Right kidney (tissue), 9 donors: ENCODE measurements at places on chromosomes 16 and 17.
A peak's percentile ranks its signal among the peaks of the same experiment; 100 is the strongest.

- no peak for DNase-seq
Observed at GRCh38 chr17:77180503-77181357, 40.0 kb downstream of the SEC14L1 start.

- DNase-seq, result no peak
Observed at GRCh38 chr17:49316889-49317675, 45.0 kb downstream of the ZNF652 start.

DNA sequence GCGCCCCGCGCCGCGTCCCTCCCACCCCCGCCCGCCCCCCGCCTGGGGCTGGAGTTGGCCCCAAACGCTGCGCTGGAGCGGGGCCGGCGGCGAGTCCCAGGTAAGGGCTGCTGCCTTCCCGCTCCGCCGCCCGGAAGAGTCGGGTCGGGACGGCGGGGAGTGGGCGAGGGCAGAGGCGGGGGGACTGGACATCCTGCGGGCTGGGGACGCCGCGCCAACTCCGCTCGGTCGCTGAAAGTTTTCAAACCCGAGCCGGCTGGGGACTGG, 469 bp downstream of the GPRC5C start:
- no peak for DNase-seq

- DNase-seq, result peak; percentile 78
Observed at GRCh38 chr16:67993207-67994039, 5.9 kb downstream of the DPEP2 start.

DNA sequence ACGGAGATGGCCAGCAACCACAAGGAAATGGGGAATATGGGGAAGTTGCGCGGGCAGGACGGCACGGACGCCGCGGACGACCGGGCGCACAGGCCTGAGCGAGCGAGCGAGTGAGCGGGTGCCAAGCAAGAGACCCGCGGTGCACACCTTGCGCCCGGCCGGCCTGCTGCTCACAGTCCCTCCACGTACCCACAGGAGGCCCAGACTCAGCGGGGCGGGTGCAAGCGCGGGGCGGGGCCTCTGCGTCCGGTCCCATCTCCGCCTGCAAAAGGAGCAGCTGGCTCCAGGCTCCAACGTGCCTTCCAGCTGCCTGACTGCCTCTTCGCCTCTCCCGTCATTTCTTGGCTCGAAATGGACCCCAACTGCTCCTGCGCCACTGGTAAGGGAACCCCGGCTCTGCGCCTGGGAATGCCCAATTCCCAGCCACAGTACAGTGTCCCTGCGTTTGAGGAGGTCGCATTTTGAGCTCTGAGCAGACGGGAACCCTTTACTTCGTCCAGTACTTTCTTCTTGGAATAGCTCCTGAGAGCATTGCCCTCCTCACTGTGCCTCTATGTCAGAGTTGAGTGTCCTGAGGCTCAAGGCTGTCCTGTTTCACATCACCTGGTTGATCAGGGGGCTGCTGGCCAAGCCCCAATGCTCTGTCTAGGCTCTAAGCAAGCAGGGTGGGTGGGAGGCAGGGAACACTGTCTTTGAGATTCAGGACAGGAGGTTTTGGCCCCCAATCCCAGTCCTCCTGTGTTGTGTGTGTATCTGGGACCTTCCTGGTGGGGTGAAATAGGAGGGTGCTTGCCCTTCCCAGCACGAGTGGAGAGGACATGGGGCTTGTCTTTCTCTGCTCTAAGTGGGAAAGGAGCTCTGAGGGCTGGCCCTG, 8.1 kb upstream of the MT1E start:
- DNase-seq, result peak; percentile 61

- no peak for DNase-seq
Observed at GRCh38 chr17:39001703-39002637, 34.8 kb upstream of the FBXO47 start.

DNA sequence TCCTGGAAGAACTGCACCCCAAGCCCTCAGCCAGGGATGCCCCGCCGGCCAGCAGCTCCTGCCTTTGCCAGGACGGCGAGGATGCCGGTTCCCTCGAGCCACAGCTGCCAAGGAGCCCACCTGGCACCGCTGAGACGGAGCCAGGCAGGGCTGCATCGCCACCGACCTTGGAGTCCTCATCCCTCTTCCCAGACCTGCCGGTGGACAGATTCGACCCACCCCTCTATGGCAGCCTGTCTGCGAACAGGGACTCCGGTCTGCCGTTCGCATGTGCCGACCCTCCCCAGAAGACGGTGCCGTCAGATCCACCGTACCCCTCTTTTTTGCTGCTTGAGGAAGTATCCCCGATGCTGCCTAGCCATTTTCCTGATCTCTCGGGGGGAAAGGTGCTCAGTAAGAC, 21.4 kb upstream of the ZFPM1 start:
- no peak for DNase-seq

- peak; percentile 59 for DNase-seq
Observed at GRCh38 chr17:1035546-1036170, 38.7 kb downstream of the TIMM22 start.

GRCh38 chr16:69465083-69465721, 40.8 kb downstream of the CYB5B start:
- DNase-seq, result no peak

GRCh38 chr17:16286947-16287562, 66.2 kb downstream of the CENPV start:
- no peak for DNase-seq

DNA sequence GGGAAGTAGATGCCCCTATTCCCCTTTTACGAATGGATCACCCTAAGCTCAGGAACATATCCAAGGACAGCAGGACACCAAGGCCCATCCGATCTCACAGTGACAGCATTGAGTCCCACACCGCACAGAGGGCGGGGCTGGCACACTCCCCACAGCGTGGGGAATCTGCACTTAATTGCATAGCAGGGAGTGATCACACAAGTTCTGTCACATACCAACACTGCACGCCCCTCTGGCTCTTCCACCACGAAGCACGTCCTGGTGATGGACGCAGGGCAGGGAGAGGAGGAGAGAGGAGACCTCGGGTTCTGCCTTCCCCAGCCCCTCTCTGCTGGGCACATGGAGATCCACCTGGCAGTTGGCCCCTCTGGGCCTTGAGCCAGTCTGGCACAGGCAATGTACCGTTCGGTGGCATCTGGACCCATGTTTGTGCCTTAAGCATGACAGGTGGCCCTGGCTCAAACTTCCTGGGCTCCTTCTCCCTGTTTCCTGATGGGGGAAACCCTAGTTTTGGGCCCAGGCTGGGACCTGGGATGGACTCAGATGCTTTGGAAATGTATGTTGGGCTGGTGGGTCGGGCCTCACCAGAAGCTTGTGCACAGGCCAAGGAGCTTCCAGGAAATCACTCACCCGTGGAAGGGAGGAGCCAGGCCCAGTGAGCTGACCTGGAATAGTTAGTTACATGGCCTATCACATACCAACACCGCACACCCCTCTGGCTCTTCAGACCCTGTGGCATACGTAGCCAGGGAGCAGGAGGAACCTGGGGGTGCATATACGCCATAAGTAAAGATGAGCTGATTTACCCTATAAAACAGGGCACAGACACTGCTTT, 35.1 kb upstream of the CREBBP start:
- DNase-seq, result no peak

GRCh38 chr17:83057397-83057761, 22.0 kb upstream of the METRNL start:
- no peak for DNase-seq

DNA sequence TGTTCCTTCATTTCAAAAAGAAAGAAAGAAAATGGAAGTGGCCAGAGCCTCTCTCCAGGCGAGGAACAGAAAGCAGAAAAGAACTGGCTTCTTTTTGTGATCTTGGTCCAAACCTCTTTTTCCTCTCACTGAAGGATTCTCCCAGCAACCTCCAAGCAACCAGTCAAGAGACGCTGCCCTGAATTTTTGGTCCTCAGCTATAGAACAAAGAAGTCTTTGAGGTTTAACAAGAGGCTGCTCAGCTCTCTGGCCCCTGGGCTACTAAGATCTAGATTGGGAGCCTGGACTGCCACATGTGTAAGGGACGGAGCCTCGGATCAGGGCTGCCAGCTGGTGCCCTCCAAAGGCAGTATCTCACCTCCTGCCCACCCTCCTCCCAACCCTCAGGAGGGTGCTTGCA, 62.6 kb downstream of the AXIN2 start:
- DNase-seq, result no peak

GRCh38 chr16:20844054-20844453, 37.7 kb downstream of the REXO5 start:
- DNase-seq, result no peak

- DNase-seq, result peak; percentile 78
Observed at GRCh38 chr17:47850692-47851573, at the start of gene SP6. SP6 (minus strand) TSS chr17:47851163; CDS start chr17:47848429, 2,734 bp downstream.

DNA sequence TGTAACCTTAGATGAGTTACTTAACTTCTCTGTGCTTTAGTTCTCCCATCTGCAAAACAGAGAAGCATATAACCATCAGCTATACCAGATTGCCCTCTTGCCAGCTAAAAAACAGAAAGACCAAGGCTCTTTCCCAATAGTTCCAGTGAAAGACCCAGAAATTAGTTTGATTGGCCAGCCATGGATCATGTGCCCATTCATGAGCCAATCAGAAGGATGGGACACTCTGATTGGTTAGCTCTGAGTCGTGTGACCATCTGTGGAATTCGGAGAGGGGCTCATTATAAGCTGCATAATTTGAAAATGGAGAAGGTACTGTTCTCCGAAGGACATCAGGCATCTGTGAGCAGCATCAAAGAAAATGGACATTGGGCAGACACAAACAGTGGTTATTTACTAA, 155.2 kb downstream of the ABCC12 start:
- DNase-seq, result no peak

- no peak for DNase-seq
Observed at GRCh38 chr16:83968306-83968851, 335 bp downstream of the NECAB2 start.

GRCh38 chr17:39653662-39654331, 11.4 kb upstream of the TCAP start:
- DNase-seq, result peak; percentile 30

GRCh38 chr16:74605332-74605731, 1.6 kb downstream of the GLG1 start:
- no peak for DNase-seq

GRCh38 chr17:43079641-43080302, 45.4 kb downstream of the BRCA1 start:
- DNase-seq, result no peak

DNA sequence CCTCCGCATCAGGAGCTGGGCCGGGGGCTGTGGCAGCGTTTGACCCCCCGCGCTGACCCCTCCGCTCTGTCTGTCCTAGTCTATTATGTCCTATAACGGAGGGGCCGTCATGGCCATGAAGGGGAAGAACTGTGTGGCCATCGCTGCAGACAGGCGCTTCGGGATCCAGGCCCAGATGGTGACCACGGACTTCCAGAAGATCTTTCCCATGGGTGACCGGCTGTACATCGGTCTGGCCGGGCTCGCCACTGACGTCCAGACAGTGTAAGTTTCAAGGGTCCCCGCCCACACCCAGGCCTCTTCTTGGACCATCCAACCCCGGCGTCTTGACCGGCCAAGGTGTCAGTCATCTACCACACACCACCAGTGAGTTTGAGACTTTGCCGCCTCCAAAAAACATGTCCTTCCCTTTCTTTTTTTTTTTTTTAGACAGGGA, 548 bp downstream of the PSMB3 start:
- DNase-seq, result no peak

DNA sequence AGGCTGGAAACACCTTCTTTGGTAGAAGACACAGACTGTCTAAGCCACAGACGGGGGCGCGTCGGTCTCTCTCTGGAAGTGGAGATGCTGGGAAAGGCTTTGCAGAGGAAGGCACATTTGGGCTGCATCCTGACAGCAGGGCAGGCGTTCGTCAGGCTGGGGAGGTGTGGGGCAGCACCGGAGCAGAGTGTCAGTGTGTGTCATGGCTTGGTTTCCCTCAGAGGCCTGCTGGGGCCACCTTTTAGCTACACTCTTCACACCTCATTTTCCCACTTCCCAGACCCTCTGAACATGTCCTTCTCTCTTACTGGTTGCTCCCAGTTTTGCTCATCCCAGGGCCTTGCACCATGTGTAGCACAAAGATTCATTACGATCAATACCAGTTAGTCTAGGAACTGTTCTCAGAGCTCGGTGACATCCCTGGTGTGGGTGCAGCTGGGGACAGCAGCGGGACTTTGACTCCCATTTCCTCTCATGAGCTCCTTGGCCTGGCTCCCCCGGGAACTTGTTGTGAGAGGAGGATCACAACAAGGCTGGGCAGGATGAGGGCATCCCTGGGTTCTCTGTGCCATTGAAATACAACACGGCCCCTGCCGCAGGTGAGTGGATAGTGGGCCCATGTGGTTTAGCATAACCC, 33.1 kb downstream of the SMARCE1 start:
- DNase-seq, result no peak

DNA sequence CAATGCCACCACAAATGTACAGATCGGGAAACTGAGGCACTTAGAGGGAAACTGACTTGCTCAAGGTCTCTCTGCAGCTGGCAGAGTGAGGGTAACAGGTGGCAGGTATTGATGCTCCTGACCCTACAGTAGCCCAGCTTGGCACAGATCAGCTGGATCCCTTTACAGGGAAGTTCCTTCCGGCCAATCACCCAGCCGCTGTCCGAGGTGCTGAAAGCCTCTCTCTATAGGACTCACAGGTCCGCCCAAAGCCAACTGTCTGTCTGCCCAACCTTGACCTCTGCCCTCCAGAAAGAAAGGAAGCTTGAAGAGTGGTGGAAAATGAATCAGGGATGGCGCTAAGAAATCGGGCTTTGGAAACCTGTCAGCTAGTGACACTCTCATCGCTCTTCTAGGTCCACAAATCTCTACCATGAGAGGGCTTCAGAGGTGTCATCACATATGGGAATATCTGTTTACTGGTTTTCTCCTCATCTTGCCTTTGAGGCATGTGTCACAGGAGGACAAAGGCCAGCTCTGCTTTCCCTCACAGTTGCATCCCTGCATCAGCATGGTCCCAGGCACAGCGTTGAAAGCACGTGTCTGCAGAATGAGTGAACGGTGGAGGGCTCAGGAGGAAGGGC, 246.2 kb downstream of the KATNIP start:
- peak; percentile 38 for DNase-seq

- peak; percentile 75 for DNase-seq
Observed at GRCh38 chr16:2468233-2468724, 2.8 kb upstream of the NTN3 start.

- no peak for DNase-seq
Observed at GRCh38 chr16:51374346-51374745, 223.3 kb upstream of the SALL1 start.

DNA sequence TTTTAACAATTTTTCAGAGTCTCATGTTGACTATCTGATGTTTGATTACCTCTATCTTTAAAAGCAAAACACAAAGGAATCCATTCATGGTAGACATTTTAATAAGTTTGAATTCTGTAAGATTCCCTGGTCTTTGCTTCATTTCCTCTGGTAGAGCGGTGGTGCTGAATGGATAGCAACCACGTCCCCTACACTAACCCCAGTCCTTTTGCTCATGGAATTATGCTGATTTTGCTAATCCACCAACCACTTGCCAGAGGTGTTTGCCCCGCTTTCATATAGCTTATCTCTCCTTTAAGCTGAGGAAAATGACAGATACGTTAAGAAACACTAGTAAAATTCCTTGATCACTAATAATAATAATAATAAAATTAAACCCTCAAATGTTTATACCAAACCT, 9.5 kb downstream of the KCNJ16 start:
- no peak for DNase-seq

DNA sequence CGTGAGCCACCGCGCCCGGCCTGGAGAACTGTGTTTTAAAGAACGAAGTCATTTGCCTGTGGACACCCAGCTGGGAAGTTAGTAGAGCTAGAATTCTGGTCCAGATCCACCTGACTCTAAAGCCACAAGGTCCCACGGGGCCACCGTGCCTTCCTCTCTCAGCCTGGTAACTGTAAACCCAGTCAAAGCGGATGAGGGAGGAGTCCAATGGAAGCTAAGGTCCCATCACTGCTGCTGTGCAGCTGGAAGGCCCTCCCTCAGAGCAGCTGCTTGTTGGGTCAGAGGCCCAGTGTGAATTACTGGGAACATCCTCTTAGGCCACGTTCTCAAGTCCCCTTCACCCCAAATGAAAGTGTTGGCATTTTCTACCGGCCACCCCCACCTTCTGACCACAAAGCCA, 48.8 kb upstream of the CACNG5 start:
- DNase-seq, result no peak
